ENCODE measurements at places on chromosomes 7 and 10. TPM values are rescaled to one million over a fixed set of nuclear protein-coding genes. Genes with fewer than 3 reads are reported as not detected.

Gene LIPJ
- not detected for total RNA-seq

Gene GLRX3
- total RNA-seq, result 50.1 TPM

Gene GPR158
- total RNA-seq, result 0.09 TPM

DNA sequence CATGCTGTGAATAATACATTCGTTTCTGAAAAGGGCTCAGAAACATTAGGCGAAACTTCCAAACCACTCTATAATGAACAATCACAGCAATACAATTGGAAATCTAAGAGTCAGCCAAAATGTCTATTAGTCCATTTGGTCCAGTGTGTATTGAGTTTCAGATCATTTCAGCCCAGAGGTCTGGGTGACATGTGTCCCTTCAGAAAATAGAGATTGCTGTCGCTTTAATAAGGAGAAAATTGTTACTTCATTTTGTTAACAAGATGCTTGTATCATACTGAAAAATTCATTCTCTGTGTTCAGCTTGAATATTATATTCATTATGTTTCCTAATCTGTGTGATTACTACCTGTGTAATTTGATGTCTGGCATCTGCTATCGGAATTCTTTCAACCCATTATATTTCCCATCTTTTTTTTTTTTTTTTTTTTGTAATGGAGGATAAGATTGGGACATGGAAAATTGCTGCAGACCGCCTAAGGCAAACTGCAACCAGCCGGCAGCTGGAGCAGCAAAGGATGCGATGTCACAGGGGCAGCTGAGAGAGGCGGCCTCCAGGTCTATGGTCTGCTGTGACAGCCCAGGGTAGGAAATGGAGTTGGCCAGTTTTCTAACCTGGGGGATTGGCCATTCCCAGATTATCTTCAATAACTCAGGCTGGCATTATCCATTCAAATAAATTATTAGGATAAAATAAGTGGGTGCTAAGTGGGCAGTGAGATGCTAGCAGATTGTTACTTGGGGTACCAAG, 170.9 kb upstream of the NPVF start:
- no peak for DNase-seq

DNA sequence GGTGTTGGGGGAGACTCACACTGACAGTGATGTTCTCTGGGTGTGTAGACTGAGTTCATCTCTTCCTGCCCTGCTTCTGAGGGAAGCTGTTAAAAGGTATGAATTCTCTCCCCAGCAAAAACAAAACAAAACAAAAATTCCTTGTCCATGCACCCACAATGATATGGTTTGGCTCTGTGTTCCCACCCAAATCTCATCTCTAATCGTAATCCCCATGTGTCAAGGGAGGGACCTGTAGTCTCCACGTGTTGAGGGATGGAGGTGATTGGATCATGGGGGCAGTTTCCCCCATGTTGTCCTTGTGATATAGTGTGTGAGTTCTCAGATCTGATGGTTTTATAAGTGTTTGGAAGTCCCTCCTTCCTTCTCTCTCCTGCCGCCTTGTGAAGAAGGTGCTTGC, 245.5 kb downstream of the GALNT17 start:
- no peak for DNase-seq

DNA sequence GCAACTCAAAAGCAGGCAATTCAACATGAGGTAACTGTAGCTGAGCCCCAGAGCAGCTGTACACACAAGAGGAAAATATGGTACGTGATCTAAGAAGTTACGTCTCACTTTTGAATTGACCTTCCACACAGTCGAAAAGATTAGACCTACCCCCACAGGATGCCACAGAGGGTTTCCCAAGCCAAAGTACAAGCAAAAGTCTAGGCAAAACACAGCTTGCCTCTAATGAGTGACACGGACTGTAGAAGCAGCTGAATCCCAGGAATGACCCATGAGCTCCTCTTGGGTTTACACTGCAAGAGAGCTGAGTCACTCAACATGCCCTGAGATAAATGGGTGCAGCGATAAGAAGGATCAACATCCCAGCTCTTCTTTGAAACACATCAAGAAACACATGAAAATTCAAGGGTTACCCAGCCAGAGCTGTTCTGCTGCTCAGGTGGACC, 9.8 kb downstream of the CREB3L2 start:
- no peak for DNase-seq

Gene RINT1
- 12.5 TPM for total RNA-seq

Gene HOXA7
- total RNA-seq, result not detected

- no peak for DNase-seq
Observed at GRCh38 chr10:87913156-87913921, 49.9 kb downstream of the PTEN start.

Gene ABCA13
- 2.8 TPM for total RNA-seq

Gene CLCN1
- total RNA-seq, result 1.2 TPM

GRCh38 chr10:43955978-43956377, 307.3 kb upstream of the ZNF32 start:
- no peak for DNase-seq

DNA sequence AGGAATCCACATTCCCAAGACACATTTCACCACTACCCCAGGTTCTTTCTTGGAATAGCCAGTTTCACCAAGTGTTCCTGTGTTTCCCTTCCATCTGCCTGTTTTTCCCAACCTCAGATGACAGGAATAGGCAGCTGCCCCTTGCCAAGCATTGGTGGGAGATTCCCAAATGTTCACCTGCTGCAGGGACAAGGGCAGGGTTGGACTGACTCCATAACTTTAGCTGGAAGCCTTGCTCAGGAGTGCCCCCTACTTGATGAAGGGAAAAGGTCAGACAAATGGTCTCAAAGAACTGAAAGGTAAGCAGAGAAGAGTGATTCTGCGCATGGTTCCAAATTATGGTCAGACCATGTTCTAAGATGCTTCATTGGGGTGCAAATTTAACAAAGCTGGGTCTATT, 45.1 kb upstream of the LYZL1 start:
- DNase-seq, result no peak

GRCh38 chr7:139875821-139876241, 46.8 kb downstream of the TBXAS1 start:
- no peak for DNase-seq

- DNase-seq, result no peak
Observed at GRCh38 chr7:2222516-2222915, 10.2 kb downstream of the MAD1L1 start.

Gene FAM180A
- total RNA-seq, result 13.7 TPM

Gene NEUROD6
- not detected for total RNA-seq

DNA sequence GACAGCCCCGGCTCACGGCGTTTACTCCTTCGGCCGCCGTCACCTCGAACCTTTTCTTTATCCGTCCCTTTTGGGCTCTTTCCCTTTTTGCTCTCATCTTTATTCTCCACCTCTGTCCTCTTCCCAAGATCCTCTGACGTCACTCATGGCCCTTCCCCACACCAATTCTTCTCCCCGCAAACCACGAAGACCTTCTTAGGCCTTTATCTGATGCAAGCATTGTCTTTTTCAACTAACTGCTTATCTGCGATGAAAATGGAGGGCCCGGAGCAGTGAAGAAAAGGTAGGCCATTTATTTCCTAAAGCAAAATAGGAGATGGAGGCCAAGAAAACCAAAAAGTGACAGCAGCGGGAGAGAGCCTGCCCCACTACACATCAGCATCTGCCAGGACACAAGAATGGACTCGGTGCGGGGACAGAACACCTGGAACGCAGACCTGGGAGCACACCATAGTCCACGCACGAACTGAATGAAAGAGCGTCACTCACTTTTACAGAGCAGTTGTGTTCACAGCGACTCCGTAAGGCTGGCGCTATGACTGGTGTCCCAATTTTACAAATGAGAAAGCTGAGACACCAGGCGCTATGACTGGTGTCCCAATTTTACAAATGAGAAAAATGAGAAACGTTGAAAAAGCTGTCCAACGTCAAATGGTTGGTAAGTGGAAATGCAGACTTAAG, 45.3 kb downstream of the ZNF777 start:
- DNase-seq, result no peak

Gene HSPA12A
- total RNA-seq, result 16.5 TPM

GRCh38 chr10:107230887-107231286, 66.4 kb upstream of the SORCS1 start:
- DNase-seq, result no peak

- DNase-seq, result no peak
Observed at GRCh38 chr10:89909752-89910151, 208.4 kb downstream of the KIF20B start.

DNA sequence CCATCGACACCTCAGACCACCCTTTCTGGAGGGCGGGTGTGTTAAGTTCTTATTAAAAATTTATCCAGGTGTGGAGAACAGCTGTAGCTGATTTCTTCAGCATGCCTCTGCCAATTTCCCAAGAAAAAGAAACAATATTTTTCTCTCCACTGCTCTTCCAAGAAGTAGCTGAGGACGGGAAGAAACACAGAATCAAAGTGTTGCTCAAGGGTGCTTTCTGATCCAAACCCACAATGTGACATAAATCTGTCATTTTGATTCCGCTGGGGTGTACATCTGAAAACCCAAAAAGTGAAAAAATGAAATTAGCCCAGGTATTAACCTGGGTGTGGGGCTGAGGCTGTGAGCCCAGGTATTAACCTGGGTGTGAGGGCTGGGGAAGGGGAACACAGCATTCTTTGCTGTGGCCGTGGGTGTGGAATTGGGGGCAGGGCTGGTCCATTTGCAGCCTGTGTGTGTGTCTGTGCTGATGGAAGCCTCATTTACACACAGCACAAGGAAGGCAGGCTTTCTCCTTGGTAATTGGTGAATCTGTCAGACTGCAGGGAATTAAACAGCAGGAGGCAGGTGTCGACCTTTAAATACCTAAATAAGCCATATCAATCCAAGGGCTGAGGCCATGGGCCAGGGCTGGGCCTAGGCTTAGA, 48.4 kb upstream of the CCDC3 start:
- no peak for DNase-seq

GRCh38 chr7:116150588-116150987, 59.8 kb upstream of the TES start:
- DNase-seq, result no peak

DNA sequence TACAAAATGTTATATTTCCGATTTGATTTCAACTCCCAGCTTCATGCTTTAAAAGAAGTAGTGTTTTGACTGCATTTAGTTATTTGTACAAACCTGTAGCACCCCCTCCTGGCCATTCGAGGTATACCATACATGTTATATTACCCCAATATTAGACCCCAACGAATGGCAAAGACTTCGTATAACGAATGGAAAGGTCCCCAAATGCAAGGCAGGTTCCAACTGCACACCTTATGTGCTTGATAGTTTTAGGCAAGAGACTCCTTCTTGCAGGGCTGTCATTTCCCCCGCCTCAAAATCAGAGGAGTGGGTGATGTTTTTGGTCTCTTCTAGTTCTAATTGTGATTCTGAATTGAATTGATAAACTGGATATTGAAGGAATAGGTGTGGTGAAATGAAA, 101.1 kb upstream of the TARP start:
- DNase-seq, result peak; percentile 38

GRCh38 chr10:96924861-96925260, 92.8 kb downstream of the LCOR start:
- DNase-seq, result no peak

DNA sequence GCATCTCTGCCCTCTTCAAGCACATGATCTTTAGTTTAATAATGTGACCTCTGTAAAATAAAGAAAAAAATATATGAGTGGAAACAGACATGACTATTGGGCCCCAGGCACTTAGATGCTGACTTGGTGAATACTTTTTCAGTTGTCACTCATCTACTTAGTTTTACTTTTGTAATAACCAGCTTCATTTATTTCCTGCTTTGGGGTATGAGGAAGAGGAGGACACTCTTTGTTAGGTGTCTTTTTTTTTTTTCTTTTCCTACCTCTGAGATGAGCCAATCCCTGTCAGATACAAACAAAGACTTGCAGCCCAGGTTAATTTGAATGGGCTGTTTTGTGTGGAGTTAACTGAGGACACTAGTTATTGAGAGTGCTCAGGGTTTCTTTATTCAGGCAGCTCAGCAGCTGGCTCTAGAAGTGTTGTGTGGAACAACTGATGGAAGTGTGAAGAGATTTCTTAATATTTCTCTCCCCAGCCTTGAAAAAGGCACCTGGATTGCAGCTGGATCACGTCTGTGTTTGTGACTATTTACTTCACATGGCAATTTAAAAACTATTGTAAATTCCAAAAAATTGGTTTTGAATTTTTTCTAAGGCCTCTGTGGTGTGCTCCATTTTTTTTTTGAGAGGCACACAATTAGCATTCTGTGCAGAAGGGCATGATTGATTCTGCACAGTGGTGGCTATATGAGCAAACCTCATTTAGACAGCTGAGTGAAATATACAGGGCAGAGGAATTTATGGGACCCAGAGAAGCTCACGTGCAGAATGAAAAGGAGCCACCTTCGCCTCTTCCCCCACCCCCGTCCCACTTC, 333.8 kb downstream of the LRMDA start:
- DNase-seq, result no peak

Gene VIPR2
- total RNA-seq, result 7.3 TPM

Gene TRAPPC14
- total RNA-seq, result 37.1 TPM

Gene CLRN3
- 40.8 TPM for total RNA-seq

Gene UNC5B
- 115 TPM for total RNA-seq

DNA sequence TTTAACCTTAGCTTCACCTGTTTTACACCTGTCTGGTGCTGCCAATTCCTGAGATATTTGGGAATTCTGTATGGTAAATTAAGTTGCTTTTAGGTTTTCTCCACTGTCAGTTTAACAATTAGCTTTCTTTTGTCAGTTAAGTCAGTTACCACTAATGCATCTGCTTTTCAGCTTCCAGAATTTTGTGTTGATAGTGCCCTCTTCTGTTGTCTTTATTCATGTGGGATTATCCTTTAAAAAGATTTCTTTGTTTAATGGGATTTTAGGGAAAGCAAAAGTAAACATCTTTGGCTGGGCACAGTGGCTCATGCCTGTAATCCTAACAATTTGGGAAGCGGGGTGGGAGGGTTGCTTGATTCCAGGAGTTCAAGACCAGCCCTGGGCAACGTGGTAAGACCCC, 8.1 kb downstream of the TFAM start:
- DNase-seq, result no peak

DNA sequence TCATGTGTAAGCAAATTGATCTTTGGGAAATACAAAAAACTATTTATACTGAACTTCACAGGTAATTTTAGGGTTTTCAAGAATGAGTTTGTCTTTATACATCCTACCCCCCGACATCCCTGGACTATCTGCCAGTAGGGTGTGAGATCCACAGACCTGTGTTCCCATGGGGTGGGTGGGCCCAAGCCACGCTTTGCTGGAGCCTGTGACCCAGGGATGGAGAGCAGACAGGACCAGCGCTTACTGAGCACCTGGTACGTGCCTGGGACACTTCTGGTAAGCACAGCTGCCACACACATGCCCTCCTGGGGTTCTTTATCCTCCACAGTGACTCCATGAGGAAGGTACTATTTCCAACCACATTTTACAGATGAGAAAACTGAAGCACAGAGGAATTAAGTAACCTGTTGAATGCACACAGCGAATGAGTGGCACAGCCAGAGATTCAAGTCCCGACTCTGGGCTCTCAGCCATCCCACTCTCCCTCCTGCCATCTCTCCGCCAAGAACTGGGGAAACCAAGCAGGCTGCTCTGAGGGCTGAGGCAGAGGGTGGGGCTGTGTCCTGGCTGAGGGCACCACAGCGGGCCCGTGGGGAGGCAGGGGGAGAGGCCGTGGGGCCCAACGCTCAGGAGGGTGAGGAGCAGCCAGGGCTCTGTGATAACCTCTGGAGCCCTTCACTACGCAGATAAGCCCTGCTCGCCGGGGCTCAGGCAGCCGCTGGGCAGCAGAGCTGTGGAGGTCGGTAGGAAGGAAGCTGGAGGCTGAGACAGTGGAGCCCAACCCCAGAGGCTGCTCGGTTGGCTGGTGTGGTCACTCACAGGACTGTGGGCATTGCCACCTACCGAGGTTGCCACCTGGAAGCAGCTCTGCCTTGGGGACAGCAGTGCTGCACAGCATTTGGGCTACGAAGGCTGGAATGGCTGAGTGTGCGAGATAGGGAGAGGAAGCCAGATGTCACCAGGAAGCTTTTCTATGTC, 124.2 kb downstream of the ARHGAP22 start:
- no peak for DNase-seq

Data from mucosa of gallbladder (tissue), 1 donor.